K562 (cell line): ENCODE measurements at places on chromosomes 4 and X. TPM values are rescaled to one million over a fixed set of nuclear protein-coding genes. Genes with fewer than 3 reads are reported as not detected.

GRCh38 chr4:98522636-98523395, 135.6 kb downstream of the TSPAN5 start:
- DNase-seq = no peak
- H3K27me3 ChIP-seq = no peaks in the 10 kb centered on the region
- H3K4me3 ChIP-seq = no peak overlapping the region
- no peaks in the 10 kb centered on the region; the same call in 2 of the 3 replicates for H3K4me1 ChIP-seq
- no peak overlapping the region for H3K27ac ChIP-seq

The HTN3 gene
- not detected in 2 replicates for total RNA-seq

GRCh38 chr4:107258359-107258758, 222.2 kb upstream of the DKK2 start:
- no peaks in the 10 kb centered on the region for H3K36me3 ChIP-seq
- no peak overlapping the region for H3K27ac ChIP-seq
- H3K27me3 ChIP-seq = no peaks in the 10 kb centered on the region
- H3K4me1 ChIP-seq = no peaks in the 10 kb centered on the region
- no peak overlapping the region for H3K4me3 ChIP-seq

The P2RY10 gene
- total RNA-seq = 0.13 TPM in 1 of 2 replicates, not detected in the other

DNA sequence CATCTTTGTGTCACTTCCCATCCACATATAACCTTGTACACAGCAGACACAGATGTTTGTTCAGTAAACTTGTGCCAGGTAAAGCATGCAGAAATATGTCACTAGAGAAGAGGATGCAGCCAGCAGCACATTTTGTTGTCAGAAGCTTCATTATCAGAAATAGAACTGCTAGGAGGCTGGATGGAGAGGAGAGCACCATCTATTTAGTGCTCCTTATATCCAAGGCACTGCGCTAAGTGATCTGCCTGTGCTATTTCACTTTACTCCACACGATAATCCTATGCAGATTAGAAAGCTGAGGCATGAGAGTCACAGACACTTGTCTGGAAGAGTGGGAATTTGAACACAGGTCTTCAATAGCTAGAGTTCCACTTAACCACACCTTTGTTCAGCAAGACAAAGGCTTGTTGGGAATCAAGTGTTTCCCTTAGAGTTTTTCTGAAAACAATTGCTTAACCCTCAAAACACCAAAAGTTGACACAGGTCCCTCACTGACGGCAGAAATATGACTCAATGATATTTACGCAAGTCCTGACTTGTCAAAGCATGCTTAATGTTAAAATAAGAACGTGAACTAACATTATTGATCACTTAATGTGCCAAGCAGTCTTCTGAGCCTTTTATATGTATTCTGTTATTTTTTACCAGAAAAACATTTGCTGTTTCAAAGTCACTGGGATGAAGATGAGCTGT, 1.2 kb upstream of the QDPR start:
- peaks cover 8% of the 10 kb centered on the region for H3K4me1 ChIP-seq
- H3K27ac ChIP-seq = no peak overlapping the region
- no peak overlapping the region for H3K4me3 ChIP-seq
- H3K27me3 ChIP-seq = peaks cover 16% of the 10 kb centered on the region
- no peak for DNase-seq

The GJB1 gene
- total RNA-seq = 0.11 TPM in 1 of 2 replicates, not detected in the other

The SRD5A3 gene
- 21.6 and 21.7 TPM in 2 replicates for total RNA-seq

DNA sequence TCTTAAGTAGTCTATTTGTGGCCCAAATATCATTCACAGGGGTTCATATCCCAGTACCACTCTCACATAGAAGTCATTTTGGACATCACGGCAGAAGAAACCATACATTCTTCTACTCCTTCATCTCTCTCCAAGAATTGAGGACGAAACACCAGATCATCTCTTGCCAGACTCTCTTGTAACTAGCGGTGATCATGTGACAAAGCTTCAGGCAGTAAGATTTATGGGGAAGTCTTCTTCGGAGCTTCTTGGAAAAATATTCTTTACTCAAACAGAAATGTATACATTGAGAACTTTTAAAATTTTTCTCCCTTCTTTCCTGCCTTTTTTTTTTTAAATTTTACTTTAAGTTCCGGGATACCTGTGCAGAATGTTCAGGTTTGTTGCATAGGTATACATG, 4.7 kb upstream of the TBC1D19 start:
- H3K36me3 ChIP-seq = no peaks in the 10 kb centered on the region
- H3K27me3 ChIP-seq = no peaks in the 10 kb centered on the region
- H3K4me3 ChIP-seq = no peak overlapping the region

- DNase-seq = no peak
- H3K27me3 ChIP-seq = no peaks in the 10 kb centered on the region
- no peaks in the 10 kb centered on the region for H3K4me1 ChIP-seq
- no peak overlapping the region for H3K27ac ChIP-seq
- no peaks in the 10 kb centered on the region for H3K36me3 ChIP-seq
- no peak overlapping the region for H3K4me3 ChIP-seq
Measured at GRCh38 chr4:117777721-117778120, 256.6 kb upstream of the NDST3 start.

The YIPF6 gene
- 22.4 and 26.5 TPM in 2 replicates for total RNA-seq

GRCh38 chr4:14359991-14360390, 642.3 kb upstream of the CPEB2 start:
- H3K4me1 ChIP-seq = no peaks in the 10 kb centered on the region
- no peaks in the 10 kb centered on the region for H3K27me3 ChIP-seq
- H3K36me3 ChIP-seq = no peaks in the 10 kb centered on the region
- no peak overlapping the region for H3K4me3 ChIP-seq
- H3K27ac ChIP-seq = no peak overlapping the region

GRCh38 chrX:69024161-69024736, 141.0 kb downstream of the PJA1 start:
- no peaks in the 10 kb centered on the region for H3K36me3 ChIP-seq
- no peaks in the 10 kb centered on the region for H3K4me1 ChIP-seq
- no peak overlapping the region for H3K27ac ChIP-seq
- no peak for DNase-seq
- H3K27me3 ChIP-seq = no peaks in the 10 kb centered on the region

DNA sequence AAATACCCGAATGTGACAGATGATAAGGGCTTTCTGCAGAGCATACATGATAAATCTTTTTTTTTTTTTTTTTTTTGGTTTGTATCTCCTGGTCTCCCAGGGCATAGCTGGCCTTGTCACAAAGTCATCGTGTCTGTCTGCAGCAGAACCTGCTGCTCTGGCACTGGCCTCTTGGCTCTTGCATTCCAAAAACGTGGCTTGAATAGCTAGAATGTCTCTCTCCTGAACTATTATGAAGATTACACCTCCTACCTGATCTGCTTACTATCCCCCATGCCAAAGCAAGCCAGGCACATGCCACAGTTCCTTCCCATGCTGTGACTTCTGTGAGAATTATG, 50.4 kb upstream of the SCRG1 start:
- no peak overlapping the region for H3K27ac ChIP-seq
- no peak overlapping the region for H3K4me3 ChIP-seq
- H3K27me3 ChIP-seq = no peaks in the 10 kb centered on the region
- no peaks in the 10 kb centered on the region for H3K36me3 ChIP-seq
- no peaks in the 10 kb centered on the region for H3K4me1 ChIP-seq

DNA sequence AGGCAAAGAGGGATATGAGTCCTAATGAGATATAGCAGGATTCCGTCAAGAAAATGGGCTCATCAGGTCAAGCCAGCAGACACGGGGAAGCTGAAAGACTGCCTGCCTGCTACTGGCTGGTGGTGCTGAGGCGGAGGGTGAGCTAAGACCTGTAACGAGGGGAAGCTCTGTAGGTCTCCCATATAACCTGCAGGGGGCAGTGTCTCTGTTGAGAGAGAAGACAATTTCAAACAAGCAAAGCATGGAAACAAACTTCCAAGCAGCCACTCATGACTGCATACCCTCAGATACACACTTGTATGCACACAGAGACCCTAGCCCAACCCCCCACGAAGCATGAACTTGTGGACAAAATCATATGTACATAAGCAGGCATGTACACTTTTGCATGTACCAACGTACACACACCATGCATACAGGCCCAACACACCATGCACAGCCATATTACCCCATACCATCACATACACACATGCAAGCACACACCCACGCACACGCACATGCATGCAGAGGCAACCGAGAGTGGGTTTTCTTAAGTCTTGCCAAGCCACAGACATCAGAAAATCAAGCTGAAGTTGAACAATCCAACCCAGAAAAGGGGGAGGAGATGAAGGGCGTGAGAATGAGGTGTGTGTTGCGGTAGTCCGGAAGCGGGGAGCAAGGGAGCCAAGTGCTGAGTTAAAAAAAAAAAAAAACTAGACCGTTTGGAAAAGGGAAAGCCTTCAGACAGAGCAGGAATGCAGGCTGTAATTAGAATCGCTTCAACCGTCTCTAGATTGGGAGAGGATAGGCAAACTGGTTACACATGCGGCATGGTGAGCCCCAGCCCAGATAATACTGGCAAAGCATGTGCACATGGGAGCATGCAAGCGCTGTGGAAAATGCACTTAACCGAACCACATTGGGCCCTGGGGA, 71.0 kb downstream of the PJA1 start:
- peak; percentile 65 for DNase-seq
- no peak overlapping the region for H3K27ac ChIP-seq
- H3K4me3 ChIP-seq = no peak overlapping the region
- H3K27me3 ChIP-seq = no peaks in the 10 kb centered on the region; the same call in 1 of the 2 replicates
- H3K36me3 ChIP-seq = no peaks in the 10 kb centered on the region
- H3K4me1 ChIP-seq = peaks cover 4% of the 10 kb centered on the region; the same call in 1 of the 3 replicates

DNA sequence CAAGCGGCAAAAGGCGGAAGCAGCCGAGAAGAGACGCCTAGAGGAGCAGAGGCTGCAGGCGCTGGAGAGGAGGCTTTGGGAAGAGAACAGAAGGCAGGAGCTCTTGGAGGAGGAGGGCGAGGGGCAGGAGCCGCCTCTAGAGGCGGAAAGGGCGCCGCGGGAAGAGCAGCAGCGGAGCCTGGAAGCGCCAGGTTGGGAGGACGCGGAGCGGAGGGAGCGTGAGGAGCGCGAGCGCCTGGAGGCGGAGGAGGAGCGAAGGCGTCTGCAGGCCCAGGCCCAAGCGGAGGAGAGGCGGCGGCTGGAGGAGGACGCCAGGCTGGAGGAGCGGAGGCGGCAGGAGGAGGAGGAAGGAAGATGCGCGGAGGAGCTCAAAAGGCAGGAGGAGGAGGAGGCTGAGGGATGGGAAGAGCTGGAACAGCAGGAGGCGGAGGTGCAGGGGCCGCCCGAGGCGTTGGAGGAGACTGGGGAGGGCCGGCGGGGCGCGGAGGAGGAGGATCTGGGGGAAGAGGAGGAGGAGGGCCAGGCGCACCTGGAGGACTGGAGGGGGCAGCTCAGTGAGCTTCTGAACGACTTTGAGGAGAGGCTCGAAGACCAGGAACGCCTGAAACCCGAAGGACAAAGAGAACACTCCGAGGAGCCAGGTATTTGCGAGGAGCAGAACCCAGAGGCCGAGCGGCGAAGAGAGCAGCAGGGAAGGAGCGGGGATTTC, 72.9 kb downstream of the AASDH start:
- peaks cover 71% of the 10 kb centered on the region for H3K27me3 ChIP-seq
- H3K4me1 ChIP-seq = peaks cover 23% of the 10 kb centered on the region
- H3K27ac ChIP-seq = no peak overlapping the region
- H3K4me3 ChIP-seq = peak overlapping the region; percentile 21; the same call in 1 of the 2 replicates
- DNase-seq = no peak

The ENPEP gene
- not detected in 2 replicates for total RNA-seq

The TMEM255A gene
- not detected in 2 replicates for total RNA-seq

The RTL9 gene
- 0.16 and 0.31 TPM in 2 replicates for total RNA-seq

The PGM2 gene
- 57.3 and 58.1 TPM in 2 replicates for total RNA-seq

The IL2RG gene
- total RNA-seq = 18.0 and 19.7 TPM in 2 replicates

GRCh38 chr4:52555356-52555716, 103.8 kb downstream of the USP46 start:
- no peak overlapping the region for H3K27ac ChIP-seq
- no peaks in the 10 kb centered on the region for H3K36me3 ChIP-seq
- H3K4me3 ChIP-seq = no peak overlapping the region
- no peak for DNase-seq
- H3K27me3 ChIP-seq = no peaks in the 10 kb centered on the region

The XK gene
- 13.7 and 14.3 TPM in 2 replicates for total RNA-seq

The P2RY8 gene
- total RNA-seq = 0.31 and 0.72 TPM in 2 replicates

DNA sequence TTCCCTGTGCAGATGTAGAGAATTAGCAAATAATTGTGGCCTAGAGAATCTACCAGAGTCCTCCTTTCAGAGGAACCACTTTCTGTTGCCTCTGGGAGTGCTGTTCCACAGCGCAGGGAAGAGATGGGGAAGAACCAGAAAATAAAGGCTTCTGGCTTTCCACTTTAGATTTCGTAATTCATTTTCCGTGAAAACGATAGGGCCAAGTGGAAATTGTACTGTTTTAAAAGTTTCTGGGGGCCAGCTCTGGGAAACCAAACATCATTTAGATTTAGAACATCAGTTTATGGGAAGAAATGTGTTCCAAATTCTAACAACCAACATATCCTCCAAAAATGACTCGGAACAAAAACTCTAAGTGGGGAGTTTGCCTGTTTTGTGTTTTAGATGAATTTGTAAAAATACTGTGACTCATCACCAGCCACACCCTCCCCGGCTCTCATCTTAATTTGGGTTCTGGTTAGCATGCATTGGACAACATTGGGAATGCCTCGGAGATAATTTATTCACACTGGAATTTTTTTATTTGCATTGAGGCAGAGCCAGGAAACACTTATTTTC, 65.2 kb upstream of the LNX1 start:
- no peak overlapping the region for H3K27ac ChIP-seq
- no peaks in the 10 kb centered on the region for H3K27me3 ChIP-seq
- no peak overlapping the region for H3K4me3 ChIP-seq
- DNase-seq = no peak
- H3K4me1 ChIP-seq = no peaks in the 10 kb centered on the region

- no peaks in the 10 kb centered on the region for H3K36me3 ChIP-seq
- H3K27ac ChIP-seq = no peak overlapping the region
- H3K4me1 ChIP-seq = no peaks in the 10 kb centered on the region
- peak; percentile 27 for DNase-seq
- H3K4me3 ChIP-seq = no peak overlapping the region
Measured at GRCh38 chr4:86223472-86223871, 136.4 kb downstream of the MAPK10 start.

The ADH6 gene
- total RNA-seq = not detected in 2 replicates

DNA sequence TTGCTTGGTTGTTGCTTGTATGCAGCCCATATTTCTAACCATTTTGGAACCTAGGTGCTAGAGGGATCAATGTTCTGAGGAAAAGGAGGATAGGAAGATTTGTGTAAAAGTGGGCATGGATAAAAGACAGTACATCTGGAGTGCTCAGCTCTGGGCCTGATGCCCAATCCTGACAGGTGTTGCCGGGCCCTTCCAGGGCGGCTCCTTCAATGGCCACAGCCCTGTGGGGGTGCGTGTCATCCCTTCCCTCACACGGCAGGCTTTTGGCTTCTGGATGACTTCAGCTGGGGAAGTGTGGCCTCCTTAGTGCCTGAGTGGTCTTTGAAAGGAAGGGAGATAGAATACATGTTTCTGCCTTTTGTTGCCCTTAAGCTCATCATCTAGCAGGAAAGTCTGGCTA, 47.2 kb downstream of the NELFA start:
- no peak overlapping the region for H3K4me3 ChIP-seq
- no peak overlapping the region for H3K27ac ChIP-seq
- peaks cover 14% of the 10 kb centered on the region; the same call in 2 of the 3 replicates for H3K4me1 ChIP-seq
- no peak for DNase-seq
- H3K27me3 ChIP-seq = no peaks in the 10 kb centered on the region

The UGT2B11 gene
- not detected in 2 replicates for total RNA-seq
